ENCODE measurements at places on chromosomes 2 and 18.

DNA sequence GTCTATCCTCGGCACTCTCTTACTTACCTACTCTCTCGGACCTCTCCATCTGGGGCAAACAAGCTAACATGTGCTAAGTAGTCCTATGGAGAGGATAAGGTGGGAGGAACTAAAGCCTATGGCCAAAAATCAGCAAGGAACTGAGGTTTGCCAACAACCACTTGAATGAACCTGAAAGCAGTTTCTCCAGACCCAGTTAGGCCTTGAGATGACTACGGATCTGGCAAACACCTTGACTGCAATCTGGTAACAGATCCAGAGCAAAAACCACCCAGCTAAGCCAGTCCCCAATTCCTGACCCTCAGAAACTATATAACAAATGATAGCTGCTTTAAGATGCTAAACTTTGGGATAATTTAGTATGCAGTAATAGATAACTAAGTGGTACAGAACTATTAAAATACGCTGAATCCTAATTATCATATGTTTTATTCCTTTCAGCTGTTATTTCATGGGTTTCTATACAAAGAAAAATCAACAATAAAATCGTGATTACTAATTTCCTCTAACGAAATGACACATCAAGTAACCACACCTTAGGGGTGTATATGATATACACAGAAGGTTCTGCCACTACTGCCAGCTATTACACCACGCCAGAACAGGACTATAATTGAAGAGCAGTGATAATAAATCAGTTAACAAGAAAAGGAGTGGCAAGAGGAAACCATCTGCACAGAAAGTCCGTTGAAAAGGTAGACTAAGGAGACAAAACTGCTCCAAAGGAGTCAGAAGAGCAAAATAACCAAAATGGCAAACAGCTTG, 3.2 kb downstream of the FARSB start:
- peak; percentile 50 for DNase-seq

GRCh38 chr2:70580352-70580751, 26.7 kb upstream of the TGFA start:
- no peak for DNase-seq

GRCh38 chr2:24115057-24115456, 8.1 kb downstream of the PFN4 start:
- DNase-seq = peak; percentile 1

DNA sequence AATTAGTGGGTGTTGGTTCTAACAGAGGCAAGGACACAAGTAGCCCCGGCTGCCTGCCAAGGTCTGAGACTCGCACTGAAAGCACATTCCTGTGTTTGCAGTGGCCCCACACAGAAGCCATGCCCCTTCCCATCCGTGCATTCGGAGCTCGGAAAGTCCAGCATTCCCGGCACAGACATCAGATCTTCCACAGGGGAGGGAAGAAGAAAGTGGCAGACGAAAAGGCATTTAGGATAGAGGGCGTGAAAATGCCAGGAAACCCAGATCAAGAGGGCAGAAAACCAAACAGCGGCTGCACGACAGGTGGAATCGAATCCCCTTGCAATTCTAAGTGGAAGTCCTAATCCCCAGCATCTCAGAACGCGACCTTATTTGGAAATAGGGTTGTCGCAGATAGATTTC, 105.5 kb upstream of the ASB18 start:
- DNase-seq = no peak

DNA sequence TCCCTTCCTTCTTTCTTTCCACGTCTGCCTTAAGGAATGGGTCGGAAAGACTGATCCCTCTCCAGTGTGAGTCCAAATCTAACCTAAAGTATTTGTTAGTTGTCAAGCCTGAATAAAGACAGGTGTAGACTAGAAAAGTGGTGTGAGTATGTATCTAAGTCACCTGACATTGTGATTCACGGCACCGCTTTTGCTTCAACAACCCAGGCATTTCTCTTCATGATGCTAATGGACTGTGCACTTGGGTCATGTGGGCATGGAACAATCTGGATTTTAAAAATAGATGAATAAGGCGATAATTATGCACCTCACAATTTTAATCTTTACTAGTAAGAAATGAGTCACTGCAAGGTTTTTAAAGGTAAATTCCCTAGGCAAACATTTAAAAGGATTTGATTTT, 107.5 kb downstream of the LIPG start:
- DNase-seq = no peak

GRCh38 chr2:218021536-218022071, 18.8 kb upstream of the TNS1 start:
- DNase-seq = no peak

- DNase-seq = no peak
These were observed 60.8 kb downstream of the FAM168B start for GRCh38 chr2:131032393-131032836.

DNA sequence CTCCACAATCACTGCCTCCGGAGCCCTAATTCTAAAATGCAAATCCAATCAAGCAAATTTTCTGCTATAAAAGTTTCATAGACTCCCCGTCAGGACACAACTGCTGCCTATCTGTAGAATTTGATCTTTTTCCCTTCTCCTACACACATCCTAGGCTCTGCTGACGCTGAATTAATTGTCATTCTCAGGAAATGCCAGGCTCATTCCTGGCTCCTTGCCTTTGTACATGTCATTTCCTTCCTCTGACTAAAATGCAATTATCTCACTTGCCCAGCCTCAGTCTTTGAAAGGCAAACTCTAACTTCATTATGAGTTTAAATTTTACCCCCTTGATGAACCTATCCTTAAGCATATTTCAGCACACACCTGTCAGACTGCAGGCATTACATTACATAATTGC, 844.9 kb upstream of the CRIM1 start:
- no peak for DNase-seq

- no peak for DNase-seq
These were observed 557.1 kb upstream of the MEX3C start for GRCh38 chr18:51754566-51754965.

- DNase-seq = no peak
These were observed 141.7 kb downstream of the ZFP36L2 start for GRCh38 chr2:43084699-43085091.

DNA sequence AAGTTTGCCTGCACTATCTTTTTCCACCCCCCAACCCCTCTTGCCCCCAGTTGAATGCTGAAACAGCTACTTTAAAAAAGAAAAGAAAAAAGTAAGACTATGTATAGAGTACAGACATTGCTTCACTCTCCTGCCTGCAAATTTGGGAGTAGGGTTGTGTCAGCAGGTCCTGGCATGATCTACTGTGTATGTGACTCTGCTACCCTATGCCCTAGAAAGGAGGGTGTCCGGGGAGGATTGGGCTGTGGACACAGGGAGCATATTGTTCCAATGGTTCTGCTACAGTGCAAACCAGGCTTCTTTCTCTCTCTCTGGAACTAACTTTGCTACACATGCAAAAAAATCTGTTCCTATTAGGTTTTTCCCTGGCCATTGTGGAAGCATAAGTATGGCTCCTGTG, 9.9 kb upstream of the ZEB2 start:
- DNase-seq = no peak

GRCh38 chr2:235183786-235184185, 232.0 kb downstream of the SH3BP4 start:
- DNase-seq = no peak

Data from LoVo (cell line).